ENCODE measurements at places on chromosomes 4 and X.

DNA sequence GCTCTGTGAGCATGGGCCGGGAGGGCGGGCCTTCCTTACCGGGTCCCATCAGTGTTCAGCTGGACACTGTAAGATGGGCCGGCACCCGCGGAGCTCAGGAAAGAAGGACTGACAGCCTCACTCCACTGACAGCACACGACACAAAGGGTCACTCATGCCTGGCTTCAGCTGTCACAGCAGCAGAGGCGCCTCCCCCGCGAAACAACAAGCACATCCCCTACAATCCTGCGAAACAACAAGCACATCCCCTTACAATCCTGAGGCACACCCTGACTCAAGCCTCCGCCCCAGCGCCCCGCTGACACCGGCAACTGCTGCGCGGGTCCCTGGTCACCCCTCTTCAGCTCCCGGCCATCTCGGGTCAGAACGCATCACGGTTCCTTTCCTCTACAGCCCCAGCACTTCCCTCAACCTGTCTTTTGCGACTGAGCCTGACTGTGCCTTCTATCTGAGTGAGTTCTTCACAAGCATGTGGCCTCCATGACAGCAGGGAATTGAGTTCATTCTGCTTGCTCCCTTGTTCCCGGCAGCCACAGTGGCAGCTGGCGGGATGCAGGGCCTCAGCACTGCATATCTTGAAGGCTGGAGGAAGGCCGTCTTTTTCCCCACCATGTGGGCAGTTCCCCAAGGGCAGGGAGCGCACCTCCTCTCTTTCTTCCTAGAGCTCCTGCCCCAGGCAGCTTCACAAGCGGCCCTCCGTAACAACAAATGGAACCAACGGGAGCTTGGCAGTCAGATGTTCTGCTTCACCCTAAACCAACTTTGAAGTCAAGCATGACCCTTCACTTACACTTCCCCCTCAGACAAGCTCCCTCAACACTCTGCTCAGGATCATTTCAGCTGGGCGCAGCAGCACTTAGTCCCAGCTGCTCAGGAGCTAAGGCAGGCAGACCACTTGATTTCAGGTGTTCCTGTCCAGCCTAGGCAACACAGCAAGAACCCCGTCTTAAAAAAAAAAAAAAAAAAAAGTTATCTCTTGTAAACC is 39.6 kb downstream of the SCD5 start:
- DNase-seq, result no peak

DNA sequence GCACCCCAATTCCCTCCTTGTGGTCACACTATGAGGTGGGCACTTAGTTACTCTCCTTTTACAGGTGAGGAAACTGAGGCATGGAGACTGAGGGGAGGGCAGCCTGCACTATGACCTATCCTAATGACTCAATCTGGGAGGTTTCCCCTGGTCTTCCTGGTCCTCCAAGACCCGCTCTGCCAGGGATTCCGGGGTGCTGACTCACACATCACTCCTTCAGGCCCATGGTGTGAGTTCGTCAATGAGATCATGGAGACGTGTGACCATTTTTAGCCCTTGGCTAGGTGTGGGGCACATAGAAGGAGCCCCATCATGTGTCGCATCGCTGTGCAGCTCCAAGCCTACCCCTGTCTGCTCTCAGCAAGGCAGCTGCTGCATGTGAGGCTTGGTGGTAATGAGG is 32.4 kb upstream of the BCOR start:
- DNase-seq, result no peak

GRCh38 chr4:39233114-39233513 is 50.8 kb downstream of the WDR19 start:
- no peak for DNase-seq

- no peak for DNase-seq
Observed at GRCh38 chrX:23788946-23789345, 6.0 kb downstream of the SAT1 start.

- no peak for DNase-seq
Observed at GRCh38 chrX:155053656-155054055, 17.3 kb downstream of the CMC4 start.

DNA sequence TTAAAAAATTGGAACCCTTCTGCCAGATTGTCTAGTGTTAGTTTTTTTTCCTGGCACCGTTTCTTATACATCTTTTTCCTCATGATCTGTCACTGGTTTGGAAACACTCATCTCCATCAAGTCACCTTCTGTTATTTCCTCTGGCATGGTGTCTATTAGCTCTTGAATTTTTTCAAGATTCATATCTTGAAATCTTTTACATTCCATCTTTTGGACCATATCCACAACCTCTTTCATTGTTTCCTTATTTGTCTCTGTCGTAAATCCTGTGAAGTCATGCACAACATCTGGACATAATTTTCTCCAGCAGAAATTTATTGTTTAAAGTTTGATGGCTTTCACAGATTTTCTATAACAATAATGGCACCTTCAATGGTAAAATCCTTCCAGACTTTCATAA is 10.2 kb upstream of the TMEM185A start:
- DNase-seq, result no peak

GRCh38 chr4:4771160-4771559 is 88.3 kb upstream of the MSX1 start:
- DNase-seq, result no peak

DNA sequence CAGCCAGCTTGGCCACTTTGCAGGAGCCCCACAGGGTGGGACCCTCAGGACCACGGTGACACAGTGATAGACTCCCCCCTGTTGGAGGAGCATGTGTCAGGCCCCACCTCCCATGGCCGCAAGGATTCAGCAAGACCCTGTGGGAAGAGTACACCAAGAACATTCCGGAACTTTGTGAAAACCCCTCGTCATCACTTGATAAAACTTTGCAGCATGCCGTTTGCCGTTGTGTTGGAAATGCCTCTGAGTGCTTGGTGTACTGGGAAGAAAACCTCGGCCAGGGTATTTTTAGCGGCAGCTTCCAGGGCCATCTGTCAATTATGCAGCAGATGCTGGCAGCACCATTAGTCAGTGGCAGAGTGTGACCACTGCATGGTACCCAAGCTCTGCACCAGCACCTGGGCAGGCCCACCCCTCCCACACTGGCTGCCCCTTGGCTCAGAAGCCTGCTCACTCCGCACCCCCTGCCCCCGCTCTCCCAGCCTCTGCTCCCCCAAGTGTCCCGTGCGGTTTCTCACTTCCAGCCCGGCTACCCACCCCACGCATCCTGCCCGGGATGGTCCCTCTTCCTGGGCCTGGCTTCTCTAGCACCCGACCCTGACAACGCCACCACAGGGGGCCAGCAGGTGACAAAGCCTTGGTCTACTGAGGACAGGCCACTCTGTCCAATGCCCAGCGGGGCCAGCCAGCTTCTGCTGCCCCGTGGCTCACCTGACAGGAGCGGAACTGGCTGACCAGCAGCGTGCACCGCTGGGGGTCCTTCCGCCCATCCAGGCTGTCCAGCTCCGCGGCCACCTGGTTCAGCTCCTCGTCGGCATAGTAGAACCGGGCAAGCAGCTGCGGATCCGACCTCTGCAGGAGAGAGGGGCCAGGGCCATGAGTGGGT is 65.0 kb downstream of the ZFYVE28 start:
- DNase-seq, result no peak

- peak; percentile 5 for DNase-seq
Observed at GRCh38 chrX:109600237-109600651, 24.7 kb downstream of the KCNE5 start.

DNA sequence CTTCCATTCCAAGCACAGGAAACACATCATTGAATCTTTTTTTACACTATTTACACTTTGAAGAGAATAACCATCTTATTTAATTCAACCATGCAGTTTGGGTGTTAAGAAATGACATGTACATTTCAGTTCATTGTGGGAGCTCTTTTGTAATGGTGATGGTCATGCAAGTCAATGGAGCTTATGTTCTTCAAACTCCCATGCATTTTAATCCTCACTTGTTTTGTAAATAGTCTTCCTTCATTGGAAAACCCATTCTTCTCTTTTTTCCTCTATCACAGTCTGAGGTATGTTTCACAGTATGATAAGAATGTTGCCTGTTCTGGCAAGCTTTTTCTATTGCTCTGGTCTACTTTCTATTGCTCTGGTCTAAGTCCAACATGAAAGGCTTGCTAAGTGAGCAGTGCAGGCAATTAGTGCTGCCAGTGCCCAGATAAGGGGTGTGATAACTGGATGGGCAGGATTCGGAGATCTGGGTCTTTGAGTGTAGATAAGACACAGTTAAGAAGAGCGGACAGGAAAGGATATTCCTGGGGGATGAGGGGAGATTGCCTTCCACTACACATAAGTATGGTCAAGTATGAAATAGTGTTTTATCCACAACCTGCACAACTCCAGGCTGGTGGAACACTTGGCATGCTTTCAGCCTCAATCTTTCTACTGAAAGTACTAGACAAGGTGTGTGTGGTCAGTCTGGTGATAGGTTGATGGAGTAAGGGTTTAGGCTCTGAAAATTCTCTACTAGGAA is 17.1 kb downstream of the AFP start:
- DNase-seq, result no peak

DNA sequence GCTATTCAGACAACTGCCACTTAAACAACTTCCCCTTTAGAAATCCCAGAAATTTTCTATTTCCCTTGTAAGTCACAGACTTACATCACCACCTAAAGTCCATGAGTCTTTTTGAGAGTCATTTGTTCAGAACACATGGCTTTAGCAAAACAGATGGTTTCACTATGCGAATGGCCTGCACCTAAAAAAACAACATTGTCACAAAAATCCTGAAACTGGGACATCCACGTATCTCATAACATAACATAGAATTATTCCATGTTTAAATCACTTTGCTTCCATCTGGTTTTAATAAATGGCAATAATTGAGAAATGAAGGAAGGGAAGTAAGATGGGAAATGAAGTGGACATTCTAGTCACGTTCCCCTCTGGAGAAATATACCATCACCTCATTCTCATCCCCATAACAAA is 155.3 kb upstream of the EDNRA start:
- DNase-seq, result no peak

DNA sequence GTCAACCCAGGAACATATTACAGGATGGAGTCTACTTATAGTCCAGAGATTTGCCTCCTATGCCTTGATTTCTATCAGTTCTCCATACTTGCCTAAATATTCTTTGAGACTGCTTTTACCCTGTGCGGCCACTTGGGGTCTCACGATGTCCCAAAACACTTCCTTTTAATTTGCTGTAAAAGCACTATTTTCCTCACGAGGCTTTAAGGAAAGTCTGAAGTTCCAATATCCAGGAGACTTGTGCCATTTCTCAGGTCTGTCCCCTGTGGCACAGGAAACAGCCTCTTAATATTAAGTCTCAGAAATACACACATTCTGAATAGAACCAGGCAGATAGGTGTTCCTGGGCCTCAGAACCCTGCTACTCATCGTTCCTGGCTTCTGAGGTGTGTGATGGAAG is 142.9 kb downstream of the TMEM164 start:
- peak; percentile 19 for DNase-seq

DNA sequence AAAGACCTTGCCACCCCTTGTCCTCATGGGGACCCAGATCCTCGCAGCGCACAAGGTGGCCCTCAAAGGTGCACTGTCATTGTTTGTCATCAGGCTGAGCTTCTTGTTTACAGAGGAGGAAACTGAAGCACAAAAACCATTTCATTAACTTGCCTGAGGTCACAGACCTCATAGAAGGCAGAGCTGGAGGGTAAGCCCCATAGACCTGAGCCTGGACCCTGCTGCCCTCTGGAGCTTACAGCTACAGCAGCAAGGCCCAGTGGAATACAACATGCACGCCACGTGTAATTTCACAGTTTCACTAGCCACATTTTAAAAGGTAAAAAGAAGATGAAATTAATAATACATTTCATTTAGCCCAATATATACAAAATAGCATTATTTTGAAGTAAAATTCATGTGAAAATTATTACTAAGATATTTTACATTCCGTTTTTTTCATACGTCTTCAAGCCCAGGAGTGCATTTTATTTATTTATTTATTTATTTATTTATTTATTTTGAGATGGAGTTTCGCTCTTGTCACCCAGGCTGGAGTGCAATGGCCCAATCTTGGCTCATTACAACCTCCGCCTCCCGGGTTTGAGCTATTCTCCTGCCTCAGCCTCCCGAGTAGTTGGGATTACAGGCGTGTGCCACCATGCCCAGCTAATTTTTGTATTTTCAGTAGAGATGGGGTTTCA is 8.8 kb downstream of the JAKMIP1 start:
- DNase-seq, result no peak

GRCh38 chr4:163111588-163111987 is 55.1 kb downstream of the NAF1 start:
- peak; percentile 9 for DNase-seq

GRCh38 chr4:125097729-125098128 is 217.0 kb upstream of the FAT4 start:
- no peak for DNase-seq

GRCh38 chr4:38983291-38983690 is 48.9 kb downstream of the TMEM156 start:
- DNase-seq, result no peak

GRCh38 chr4:168817370-168817769 is 192.7 kb downstream of the CBR4 start:
- no peak for DNase-seq

DNA sequence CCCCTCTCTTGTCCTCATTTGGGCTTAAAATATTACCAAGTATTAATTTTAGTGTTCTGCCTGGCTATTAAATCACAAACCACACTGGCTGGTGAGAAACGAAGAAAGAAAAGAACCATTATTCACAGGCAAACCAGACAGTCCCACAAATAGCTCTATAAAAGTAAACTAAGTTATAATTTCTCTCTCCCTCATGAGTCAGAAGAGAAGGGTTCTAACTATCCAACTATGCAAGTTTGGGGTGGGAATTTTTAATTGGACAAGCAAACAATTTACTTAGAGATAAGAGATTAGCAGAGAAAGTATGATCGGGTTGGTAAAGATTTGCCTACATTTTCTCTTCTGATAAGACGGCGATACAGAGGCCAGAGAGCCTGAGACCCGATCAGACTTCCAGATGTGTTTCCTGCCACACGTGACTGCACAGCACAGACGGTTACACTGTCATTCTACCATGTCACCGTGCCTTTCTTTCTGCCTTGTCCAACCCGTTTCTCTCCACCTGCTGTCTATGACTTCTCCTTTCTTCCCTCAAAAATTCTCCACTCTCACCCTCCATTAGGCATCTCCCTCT is 52.3 kb downstream of the MEPE start:
- DNase-seq, result no peak

GRCh38 chr4:176889776-176890175 is 97.1 kb upstream of the VEGFC start:
- DNase-seq, result no peak

DNA sequence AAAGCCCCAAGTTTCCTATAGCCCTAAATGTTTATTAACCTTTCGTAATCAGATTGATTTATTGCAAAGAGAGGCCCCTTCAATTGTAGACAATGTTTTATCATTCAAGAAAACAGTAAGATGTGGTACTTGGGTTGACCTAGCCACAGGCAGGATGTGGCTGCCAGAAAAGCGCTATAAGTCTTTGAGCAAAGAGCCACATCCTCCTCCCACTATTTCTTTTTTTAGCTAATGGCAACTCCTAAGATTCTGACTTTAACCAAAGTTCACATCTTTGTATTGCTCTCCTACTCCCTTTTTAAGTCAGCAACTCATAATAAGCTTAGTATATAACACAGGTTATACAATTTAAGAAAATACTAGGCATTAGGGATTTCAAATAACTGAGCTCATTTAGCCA is 70.7 kb upstream of the PPP3CA start:
- peak; percentile 88 for DNase-seq

- no peak for DNase-seq
Observed at GRCh38 chr4:149719357-149719756, 96.3 kb downstream of the IQCM start.
